Activated naive CD8-positive, alpha-beta T cell treated with anti-CD3 and anti-CD28 coated beads, Interleukin-2, amount 10 ng/mL, durations not matched to agents 7 days and 5 days (primary cell): ENCODE measurements at places on chromosomes 2 and 18. TPM values are rescaled to one million over a fixed set of nuclear protein-coding genes. Genes with fewer than 3 reads are reported as not detected.

The C2orf66 gene
- total RNA-seq: 0.17 TPM

The CYTIP gene
- total RNA-seq: 233 TPM

The MDH1B gene
- 0.34 TPM for total RNA-seq

The FAM237A gene
- not detected for total RNA-seq

The SPC25 gene
- 40.0 TPM for total RNA-seq

The CCDC121 gene
- 1.1 TPM for total RNA-seq

The NOL4 gene
- not detected for total RNA-seq

The C2orf81 gene
- total RNA-seq: 3.7 TPM

- H3K27ac ChIP-seq: no peak overlapping the region
- peaks cover 10% of the 10 kb centered on the region for H3K27me3 ChIP-seq
- no peaks in the 10 kb centered on the region for H3K36me3 ChIP-seq
These were observed 94.6 kb upstream of the SCG2 start for GRCh38 chr2:223696719-223697118.

DNA sequence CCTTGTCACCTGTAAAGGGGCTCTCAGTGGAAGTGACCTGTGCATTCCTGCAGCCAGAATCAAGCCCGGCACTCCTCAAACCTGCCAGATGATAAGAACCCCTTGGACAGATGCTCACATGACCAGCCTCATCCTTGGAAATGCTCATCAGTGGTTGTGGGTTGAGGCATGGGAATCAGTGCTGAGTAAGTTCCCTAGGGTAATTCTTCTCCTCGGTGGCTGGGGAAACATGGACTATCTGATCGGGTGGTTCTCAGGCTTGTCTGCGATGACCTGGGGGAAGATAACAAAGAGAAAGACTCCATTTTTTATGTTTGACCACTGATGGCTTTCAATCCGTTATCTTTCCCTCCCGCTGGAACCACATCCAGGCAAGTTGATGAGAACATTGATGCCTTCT is 84.0 kb downstream of the SPP2 start:
- no peaks in the 10 kb centered on the region for H3K27me3 ChIP-seq
- peaks cover 14% of the 10 kb centered on the region for H3K4me1 ChIP-seq
- no peak for DNase-seq
- H3K27ac ChIP-seq: no peak overlapping the region
- no peak overlapping the region for H3K4me3 ChIP-seq

- no peaks in the 10 kb centered on the region for H3K27me3 ChIP-seq
- no peak for DNase-seq
- peak overlapping the region; percentile 93 for H3K27ac ChIP-seq
- peaks cover 8% of the 10 kb centered on the region for H3K36me3 ChIP-seq
- peaks cover 42% of the 10 kb centered on the region for H3K4me1 ChIP-seq
- peak overlapping the region; percentile 76 for H3K4me3 ChIP-seq
These were observed 187.7 kb downstream of the FAM210A start for GRCh38 chr18:13538630-13539029.

GRCh38 chr2:157375384-157375783 is 49.8 kb upstream of the ERMN start:
- no peak for DNase-seq
- peaks cover 35% of the 10 kb centered on the region for H3K36me3 ChIP-seq
- peaks cover 5% of the 10 kb centered on the region for H3K4me1 ChIP-seq
- H3K27me3 ChIP-seq: no peaks in the 10 kb centered on the region

DNA sequence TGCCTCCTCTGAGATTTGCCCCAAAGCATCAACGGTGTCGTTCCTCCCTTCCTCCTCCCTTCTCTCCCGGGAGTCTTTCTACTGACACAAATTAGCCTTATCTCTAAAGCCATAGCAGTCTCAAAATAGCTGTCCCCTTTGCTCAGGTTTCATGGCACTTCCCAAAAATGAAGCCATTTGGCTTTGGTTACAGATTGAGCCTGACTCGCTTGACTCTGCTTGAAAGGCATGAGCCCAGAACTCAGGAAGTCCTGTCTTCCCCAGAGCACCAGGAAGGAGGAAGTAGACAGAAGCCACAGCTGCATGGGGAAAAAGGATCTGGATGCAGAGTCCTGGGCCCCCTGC is 234.4 kb upstream of the RGPD4 start:
- H3K4me1 ChIP-seq: no peaks in the 10 kb centered on the region
- no peaks in the 10 kb centered on the region for H3K36me3 ChIP-seq
- no peaks in the 10 kb centered on the region for H3K27me3 ChIP-seq
- H3K27ac ChIP-seq: no peak overlapping the region
- DNase-seq: no peak

DNA sequence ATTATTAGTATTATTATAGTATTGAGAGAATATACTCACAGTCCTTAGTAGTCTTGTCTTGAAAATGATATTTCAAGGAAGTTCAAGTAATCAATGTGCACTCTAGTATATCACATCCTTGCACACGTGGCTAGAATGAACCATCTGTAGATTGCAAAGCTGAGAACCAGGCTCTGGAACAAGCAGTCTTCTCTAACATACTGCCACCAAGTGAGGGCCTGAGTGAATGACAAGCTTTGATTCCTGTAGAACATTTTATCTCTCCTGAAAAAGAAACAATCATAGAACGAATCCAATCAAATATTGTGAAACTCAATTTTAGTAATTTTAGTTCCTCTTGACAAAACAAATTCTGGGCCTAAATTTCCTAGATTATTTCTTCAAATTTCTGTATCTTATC is 55.3 kb upstream of the SULT1C3 start:
- peaks cover 3% of the 10 kb centered on the region for H3K27me3 ChIP-seq
- no peaks in the 10 kb centered on the region for H3K4me1 ChIP-seq
- no peaks in the 10 kb centered on the region for H3K36me3 ChIP-seq
- DNase-seq: no peak
- H3K27ac ChIP-seq: no peak overlapping the region
- no peak overlapping the region for H3K4me3 ChIP-seq

DNA sequence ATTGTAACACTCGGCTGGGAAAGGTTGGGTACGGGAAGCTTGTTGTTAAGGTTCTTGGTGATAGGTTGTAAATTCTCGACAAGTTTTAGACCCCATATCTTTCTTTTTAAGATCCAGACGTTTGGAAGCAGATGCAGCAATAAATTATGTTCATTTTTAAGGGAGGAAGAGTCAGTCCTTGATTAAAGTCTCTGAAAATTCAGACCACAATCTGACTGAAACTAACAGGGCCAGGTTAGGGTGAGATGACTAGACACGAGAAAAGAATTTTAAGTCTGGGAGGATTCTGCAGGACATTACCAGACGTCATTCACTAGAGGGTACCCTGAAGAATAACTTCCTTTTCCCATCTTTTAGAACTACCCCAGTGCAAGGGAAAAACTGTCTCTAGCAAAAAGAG is 16.1 kb downstream of the WIPF1 start:
- peaks cover 46% of the 10 kb centered on the region for H3K36me3 ChIP-seq
- H3K4me3 ChIP-seq: peak overlapping the region; percentile 2
- H3K4me1 ChIP-seq: peaks cover 53% of the 10 kb centered on the region
- no peak for DNase-seq
- H3K27ac ChIP-seq: peak overlapping the region; percentile 63

DNA sequence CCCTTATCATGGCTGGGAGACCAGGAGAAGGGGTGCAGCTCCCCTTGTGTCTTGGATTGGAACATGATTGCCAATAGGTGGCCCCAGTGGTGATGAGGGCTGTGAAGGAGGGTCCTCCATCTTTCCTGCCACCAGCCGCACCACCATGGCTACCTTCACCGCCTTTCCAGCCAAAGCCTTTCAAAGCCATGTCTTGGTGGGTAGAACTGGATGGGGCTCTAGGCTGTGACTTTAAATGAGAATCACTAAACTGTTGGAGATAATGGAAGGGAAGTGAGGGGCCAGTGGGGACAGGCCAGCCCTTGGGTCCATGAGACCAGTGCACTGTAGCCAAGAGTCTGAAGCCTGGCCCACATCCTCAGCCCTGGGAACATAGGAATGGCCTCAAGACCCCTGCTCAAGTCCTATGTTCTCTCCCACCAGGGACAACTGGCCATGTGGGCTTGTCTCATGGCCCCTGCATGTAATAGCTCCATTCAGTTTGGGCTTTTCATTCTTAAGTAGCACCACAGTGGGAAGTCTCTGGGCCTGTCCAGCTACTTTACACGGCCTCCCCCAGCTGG is 345.7 kb downstream of the DYSF start:
- no peaks in the 10 kb centered on the region for H3K36me3 ChIP-seq
- no peak for DNase-seq
- H3K4me3 ChIP-seq: no peak overlapping the region
- H3K27ac ChIP-seq: no peak overlapping the region
- H3K4me1 ChIP-seq: no peaks in the 10 kb centered on the region

- H3K4me3 ChIP-seq: no peak overlapping the region
- H3K27me3 ChIP-seq: no peaks in the 10 kb centered on the region
- no peak for DNase-seq
- H3K4me1 ChIP-seq: no peaks in the 10 kb centered on the region
- no peak overlapping the region for H3K27ac ChIP-seq
These were observed 249.2 kb upstream of the ZSWIM2 start for GRCh38 chr2:187098154-187098553.

- no peak for DNase-seq
- H3K4me3 ChIP-seq: no peak overlapping the region
- H3K4me1 ChIP-seq: peaks cover 9% of the 10 kb centered on the region
- no peaks in the 10 kb centered on the region for H3K27me3 ChIP-seq
- peaks cover 23% of the 10 kb centered on the region for H3K36me3 ChIP-seq
These were observed 54.9 kb downstream of the MAPRE2 start for GRCh38 chr18:35095983-35096676.

DNA sequence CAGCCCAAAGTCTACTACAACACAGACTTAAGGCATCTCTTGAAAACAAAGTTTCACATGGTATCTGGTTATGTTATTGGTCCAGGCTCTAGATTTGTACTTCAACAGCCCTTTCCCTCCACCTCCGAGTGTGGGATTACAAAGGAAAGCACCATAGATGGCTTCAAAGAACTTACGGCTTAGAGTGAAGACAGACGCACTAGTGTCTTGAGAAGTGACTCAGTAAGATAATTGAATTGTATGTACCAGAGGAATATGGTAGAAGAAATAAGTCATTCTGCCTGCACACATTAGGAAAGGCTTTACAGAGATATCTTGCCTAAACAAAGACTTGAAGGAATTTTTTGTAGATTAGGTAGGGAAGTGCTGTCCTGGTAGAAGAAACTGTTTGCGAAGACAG is 392.3 kb upstream of the TNP1 start:
- H3K27ac ChIP-seq: no peak overlapping the region
- no peaks in the 10 kb centered on the region for H3K36me3 ChIP-seq
- H3K27me3 ChIP-seq: peaks cover 11% of the 10 kb centered on the region
- no peak overlapping the region for H3K4me3 ChIP-seq

- no peak for DNase-seq
- peak overlapping the region; percentile 55 for H3K4me3 ChIP-seq
- H3K27ac ChIP-seq: peak overlapping the region; percentile 68
- H3K36me3 ChIP-seq: peaks cover 29% of the 10 kb centered on the region
- H3K4me1 ChIP-seq: peaks cover 39% of the 10 kb centered on the region
- no peaks in the 10 kb centered on the region for H3K27me3 ChIP-seq
These were observed 70.8 kb downstream of the FAM117B start for GRCh38 chr2:202705446-202706020.

- H3K36me3 ChIP-seq: peaks cover 9% of the 10 kb centered on the region
- no peak overlapping the region for H3K4me3 ChIP-seq
- H3K4me1 ChIP-seq: peaks cover 5% of the 10 kb centered on the region
These were observed 201.6 kb downstream of the HDAC4 start for GRCh38 chr2:239199041-239199768.

GRCh38 chr2:96147593-96148201 is 2.5 kb upstream of the DUSP2 start:
- peaks cover 63% of the 10 kb centered on the region for H3K4me1 ChIP-seq
- H3K27ac ChIP-seq: peak overlapping the region; percentile 96
- no peaks in the 10 kb centered on the region for H3K36me3 ChIP-seq
- peak; percentile 37 for DNase-seq
- no peaks in the 10 kb centered on the region for H3K27me3 ChIP-seq
- H3K4me3 ChIP-seq: peak overlapping the region; percentile 79

DNA sequence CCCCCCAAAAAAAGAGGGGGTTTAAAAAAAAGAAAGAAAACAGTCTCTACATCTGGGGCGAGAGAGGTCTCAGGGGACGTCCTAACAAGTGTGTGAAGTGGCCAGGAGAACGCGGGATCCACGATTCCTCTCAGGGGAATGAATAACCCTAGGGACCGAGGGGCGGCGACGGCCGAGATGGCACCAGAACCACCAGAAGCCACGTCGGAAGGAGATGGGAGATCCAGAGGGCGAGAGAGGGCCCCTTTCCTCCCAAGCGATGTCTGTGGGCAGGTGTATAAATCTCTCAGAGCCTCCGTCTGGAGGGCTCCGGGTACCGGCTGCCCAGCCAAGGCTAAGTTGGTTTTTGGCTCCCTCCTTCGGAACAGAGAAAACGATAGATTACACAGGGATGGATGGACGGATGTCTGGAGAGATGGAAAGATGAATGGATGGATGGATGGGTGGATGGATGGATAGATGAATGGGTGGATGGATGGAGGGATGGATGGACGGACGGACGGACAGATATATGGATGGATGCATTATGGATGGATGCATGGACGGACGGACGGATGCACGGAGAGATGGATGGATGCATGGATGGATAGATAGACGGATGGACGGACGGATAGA is 1.7 kb downstream of the EPHA4 start:
- DNase-seq: no peak
- no peak overlapping the region for H3K27ac ChIP-seq
- peaks cover 19% of the 10 kb centered on the region for H3K4me1 ChIP-seq
- H3K4me3 ChIP-seq: peak overlapping the region; percentile 81

DNA sequence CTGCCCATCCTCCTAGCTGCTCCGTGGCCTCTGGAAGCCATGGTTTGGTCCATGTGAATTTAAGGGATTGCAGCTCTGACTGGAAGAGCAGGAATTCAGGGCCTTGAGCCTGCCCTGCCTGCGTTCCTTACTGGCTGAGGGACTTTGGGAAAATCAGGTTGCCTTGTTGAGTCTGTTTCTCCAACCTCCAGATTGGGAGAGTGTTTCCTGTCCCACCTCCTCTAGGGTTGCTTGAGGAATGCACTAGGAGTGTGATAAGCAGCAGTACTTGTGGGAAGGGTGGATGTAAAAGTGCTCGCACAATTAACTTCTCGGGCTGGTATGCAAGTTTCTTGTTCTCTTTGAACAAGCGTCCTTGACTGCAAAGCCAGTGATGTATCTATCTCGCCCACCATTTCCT is 84.4 kb upstream of the YWHAQ start:
- no peaks in the 10 kb centered on the region for H3K27me3 ChIP-seq
- H3K4me3 ChIP-seq: no peak overlapping the region
- H3K27ac ChIP-seq: no peak overlapping the region
- H3K4me1 ChIP-seq: peaks cover 4% of the 10 kb centered on the region

DNA sequence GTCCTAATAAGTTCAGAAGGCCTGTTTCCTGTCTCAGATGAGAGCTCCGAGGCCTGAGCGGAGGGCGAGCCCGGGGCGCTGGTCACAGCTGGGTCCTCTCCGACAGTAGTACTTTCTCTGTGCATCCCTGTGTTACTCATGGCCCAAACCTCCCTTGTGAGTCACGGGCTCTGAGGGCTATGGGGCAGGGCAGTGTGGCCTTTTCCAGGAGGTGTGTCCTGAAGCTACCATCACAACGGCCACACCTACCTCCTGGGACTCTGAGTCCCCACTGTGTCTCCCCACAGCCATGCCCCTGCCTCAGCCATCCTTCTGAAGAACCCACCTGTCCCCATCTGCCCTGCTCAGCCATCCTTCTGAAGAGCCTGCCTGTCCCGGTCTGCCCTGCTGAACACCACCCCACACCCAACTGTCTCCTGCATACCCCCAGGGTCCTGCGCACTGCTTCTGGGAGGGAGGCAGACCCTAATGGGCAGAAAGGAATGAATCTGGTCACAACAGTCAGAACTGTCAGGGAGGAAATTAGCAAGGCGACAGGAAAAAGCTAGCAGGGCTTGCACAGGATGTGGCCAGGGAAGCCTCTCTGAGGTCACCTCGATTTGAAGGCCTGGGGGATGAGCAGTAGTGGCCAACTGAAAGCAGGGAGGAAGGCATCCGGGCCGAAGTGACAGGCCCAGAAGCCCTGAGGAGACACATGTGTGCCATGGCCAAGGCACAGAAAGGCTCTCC is 145.4 kb upstream of the RIOK3 start:
- peak; percentile 67 for DNase-seq
- no peaks in the 10 kb centered on the region for H3K27me3 ChIP-seq
- peaks cover 43% of the 10 kb centered on the region for H3K4me1 ChIP-seq
- peak overlapping the region; percentile 86 for H3K27ac ChIP-seq
- H3K4me3 ChIP-seq: peak overlapping the region; percentile 80
